Naive thymus-derived CD8-positive, alpha-beta T cell (primary cell): ENCODE measurements at places on chromosomes 3 and 15.

DNA sequence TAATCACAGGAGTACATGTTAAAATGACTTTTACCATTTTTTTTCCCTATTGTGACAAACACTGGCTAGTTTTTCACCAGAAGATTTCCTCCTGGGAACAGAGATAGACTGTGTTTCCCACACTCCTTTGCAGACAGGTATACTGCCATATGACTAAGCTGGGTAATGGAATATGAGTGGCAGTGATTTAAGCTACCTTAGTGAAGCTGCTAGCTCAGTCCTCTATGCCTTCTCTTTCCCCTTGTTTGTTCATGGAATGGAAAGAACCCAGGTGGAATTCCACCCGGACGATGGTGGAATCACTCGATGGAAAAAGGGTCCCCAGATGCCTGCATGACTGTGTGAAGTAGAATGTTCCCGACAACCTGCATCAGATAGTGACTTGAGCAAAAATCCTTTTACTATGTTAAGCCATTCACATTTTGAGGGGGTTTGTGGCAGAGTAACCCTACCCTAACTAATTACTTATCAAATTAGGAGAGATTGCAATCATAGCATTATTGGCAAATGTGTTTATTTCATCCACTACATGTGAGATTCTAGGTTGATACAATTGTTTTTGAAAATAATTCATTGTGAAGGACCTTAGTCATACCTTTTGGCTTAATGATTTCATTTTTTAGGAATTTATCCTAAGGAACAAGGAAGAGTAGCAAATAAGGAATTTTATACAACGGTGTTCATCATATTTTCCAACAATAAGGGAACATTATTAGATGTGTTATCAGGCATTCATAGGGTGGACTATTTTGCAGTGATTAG is 16.5 kb downstream of the THSD4 start:
- no peak overlapping the region for H3K4me3 ChIP-seq
- no peak overlapping the region for H3K27ac ChIP-seq
- H3K4me1 ChIP-seq: no peaks in the 10 kb centered on the region
- H3K27me3 ChIP-seq: peaks cover 3% of the 10 kb centered on the region
- H3K36me3 ChIP-seq: no peaks in the 10 kb centered on the region
- DNase-seq: no peak

GRCh38 chr15:76936671-76937070 is 5.1 kb downstream of the RCN2 start:
- H3K36me3 ChIP-seq: peaks cover 56% of the 10 kb centered on the region

DNA sequence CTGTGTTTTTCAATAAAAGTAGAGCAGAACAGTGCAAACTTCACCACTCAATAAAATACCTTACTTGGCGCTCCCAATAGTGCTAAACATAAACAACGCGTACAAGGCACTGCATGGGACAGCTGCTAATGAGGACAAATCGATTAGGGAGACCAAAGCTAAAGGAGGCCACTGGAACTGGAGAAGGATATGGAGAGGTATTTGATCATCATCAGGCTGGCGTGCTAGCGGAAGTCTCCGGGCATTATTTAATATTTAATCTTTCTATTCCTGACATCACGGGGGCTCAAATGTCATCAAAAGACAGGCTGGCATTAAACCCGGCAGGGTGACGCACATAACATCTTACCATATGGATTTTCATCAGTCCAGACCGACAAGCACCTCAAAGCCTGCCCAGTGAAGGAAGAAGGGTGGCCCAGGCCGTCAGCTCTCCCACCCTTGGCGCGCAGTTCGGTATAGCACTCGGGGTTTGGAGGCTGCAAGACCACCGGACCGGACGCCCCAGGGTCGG is 604 bp downstream of the CCPG1 start:
- DNase-seq: no peak
- H3K4me1 ChIP-seq: peaks cover 35% of the 10 kb centered on the region
- H3K27me3 ChIP-seq: no peaks in the 10 kb centered on the region

- H3K4me3 ChIP-seq: peak overlapping the region; percentile 84
- DNase-seq: peak; percentile 51
- H3K27ac ChIP-seq: peak overlapping the region; percentile 96
- H3K27me3 ChIP-seq: no peaks in the 10 kb centered on the region
- no peaks in the 10 kb centered on the region for H3K36me3 ChIP-seq
- H3K4me1 ChIP-seq: peaks cover 55% of the 10 kb centered on the region
Observed at GRCh38 chr3:50450209-50450921, 53.1 kb downstream of the CACNA2D2 start.

DNA sequence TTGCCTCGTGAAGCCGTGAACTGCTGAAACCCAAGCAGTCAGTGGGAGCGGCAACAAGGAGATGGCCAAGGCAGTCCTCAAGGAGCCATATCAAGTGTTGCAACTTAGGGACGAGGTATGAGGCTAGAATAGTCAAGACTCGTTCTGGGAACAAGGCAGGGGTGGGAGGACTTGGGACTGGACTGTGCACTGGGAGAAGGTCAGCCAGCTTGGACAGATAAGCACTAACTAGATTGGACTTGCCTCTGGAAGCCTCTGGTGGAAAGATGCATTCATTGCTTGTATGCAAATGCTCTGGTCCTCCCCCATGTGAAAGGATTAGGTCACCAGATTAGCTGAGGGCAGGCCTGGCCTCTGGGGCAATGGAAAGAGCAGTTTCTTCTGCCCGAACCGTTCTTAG is 123.3 kb upstream of the CTNNB1 start:
- DNase-seq: no peak
- H3K27me3 ChIP-seq: peaks cover 2% of the 10 kb centered on the region
- no peaks in the 10 kb centered on the region for H3K36me3 ChIP-seq
- no peaks in the 10 kb centered on the region for H3K4me1 ChIP-seq
- H3K27ac ChIP-seq: no peak overlapping the region
- H3K4me3 ChIP-seq: no peak overlapping the region

GRCh38 chr3:23094890-23095462 is 108.2 kb upstream of the UBE2E2 start:
- H3K4me3 ChIP-seq: no peak overlapping the region
- H3K27me3 ChIP-seq: peaks cover 5% of the 10 kb centered on the region
- no peaks in the 10 kb centered on the region for H3K36me3 ChIP-seq
- H3K27ac ChIP-seq: no peak overlapping the region
- DNase-seq: no peak
- H3K4me1 ChIP-seq: no peaks in the 10 kb centered on the region

- no peak overlapping the region for H3K4me3 ChIP-seq
- peak overlapping the region; percentile 71 for H3K27ac ChIP-seq
- H3K27me3 ChIP-seq: no peaks in the 10 kb centered on the region
Observed at GRCh38 chr3:53320697-53321096, 26.6 kb downstream of the DCP1A start.

- H3K4me1 ChIP-seq: peaks cover 23% of the 10 kb centered on the region
- H3K27ac ChIP-seq: no peak overlapping the region
- H3K27me3 ChIP-seq: no peaks in the 10 kb centered on the region
- no peak overlapping the region for H3K4me3 ChIP-seq
- DNase-seq: no peak
Observed at GRCh38 chr3:195448205-195448875, 5.5 kb upstream of the ACAP2 start.

- no peak overlapping the region for H3K4me3 ChIP-seq
- no peaks in the 10 kb centered on the region for H3K4me1 ChIP-seq
- no peak for DNase-seq
- no peak overlapping the region for H3K27ac ChIP-seq
- no peaks in the 10 kb centered on the region for H3K27me3 ChIP-seq
- no peaks in the 10 kb centered on the region for H3K36me3 ChIP-seq
Observed at GRCh38 chr3:116096631-116097030, 348.7 kb downstream of the LSAMP start.
